ENCODE measurements at places on chromosomes 4 and X. TPM values are rescaled to one million over a fixed set of nuclear protein-coding genes. Genes with fewer than 3 reads are reported as not detected.

Gene HPSE
- total RNA-seq = 7.4 TPM

Gene TMEM35A
- total RNA-seq = 0.19 TPM

Gene CLIC2
- 20.8 TPM for total RNA-seq

Gene INPP4B
- 10.4 TPM for total RNA-seq

Gene IL9R
- 0.22 TPM for total RNA-seq

Gene PITX2
- not detected for total RNA-seq

Gene UGT2B10
- total RNA-seq = not detected

Gene AREG
- total RNA-seq = 41.0 TPM

Gene SH3TC1
- 64.9 TPM for total RNA-seq

Gene ZNF182
- total RNA-seq = 3.6 TPM

Gene PJA1
- 57.6 TPM for total RNA-seq

Gene DCAF8L2
- not detected for total RNA-seq

Gene MAGEE2
- not detected for total RNA-seq

Gene PPP2R2C
- 1.1 TPM for total RNA-seq

Gene VMA21
- 30.7 TPM for total RNA-seq

Gene CXXC4
- 1.1 TPM for total RNA-seq

Gene FRG2
- total RNA-seq = not detected

Gene GAGE1
- total RNA-seq = not detected

Gene WWC2
- 37.6 TPM for total RNA-seq

Gene ACE2
- total RNA-seq = 6.2 TPM

Gene ZFYVE28
- 12.9 TPM for total RNA-seq

Gene HSFX3
- not detected for total RNA-seq

Gene NR0B1
- total RNA-seq = not detected

Gene SLC10A3
- 30.4 TPM for total RNA-seq

Gene GABRG1
- total RNA-seq = 0.16 TPM

Gene MEPE
- not detected for total RNA-seq

Gene PORCN
- 7.8 TPM for total RNA-seq

Gene CSAG1
- not detected for total RNA-seq

Data from mesenteric fat pad (tissue), 1 donor.